ENCODE measurements at places on chromosomes 5 and 9. TPM values are rescaled to one million over a fixed set of nuclear protein-coding genes. Genes with fewer than 3 reads are reported as not detected.

DNA sequence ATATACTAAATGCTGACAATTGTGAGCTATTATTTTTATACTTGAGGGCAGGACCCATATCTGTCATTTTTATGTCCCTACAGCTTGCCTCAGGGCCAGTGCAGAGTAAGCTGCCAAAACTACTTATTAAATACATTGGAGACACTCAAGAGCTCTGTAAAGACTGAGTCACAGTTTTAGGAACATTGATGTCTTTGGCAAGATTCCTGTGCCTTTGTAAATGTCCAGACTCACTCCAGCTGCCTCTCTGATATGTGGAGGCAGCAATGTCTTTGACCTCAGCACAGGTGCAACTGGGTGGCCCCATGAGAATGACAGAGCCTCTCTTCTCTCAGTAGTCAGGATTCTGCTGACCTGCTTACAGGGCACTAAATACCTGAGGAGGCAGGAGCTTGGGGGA, 363.2 kb downstream of the OSTF1 start:
- no peak overlapping the region for H3K4me3 ChIP-seq
- peaks cover 8% of the 10 kb centered on the region for H3K4me1 ChIP-seq
- H3K27ac ChIP-seq: no peak overlapping the region
- DNase-seq: peak; percentile 64

DNA sequence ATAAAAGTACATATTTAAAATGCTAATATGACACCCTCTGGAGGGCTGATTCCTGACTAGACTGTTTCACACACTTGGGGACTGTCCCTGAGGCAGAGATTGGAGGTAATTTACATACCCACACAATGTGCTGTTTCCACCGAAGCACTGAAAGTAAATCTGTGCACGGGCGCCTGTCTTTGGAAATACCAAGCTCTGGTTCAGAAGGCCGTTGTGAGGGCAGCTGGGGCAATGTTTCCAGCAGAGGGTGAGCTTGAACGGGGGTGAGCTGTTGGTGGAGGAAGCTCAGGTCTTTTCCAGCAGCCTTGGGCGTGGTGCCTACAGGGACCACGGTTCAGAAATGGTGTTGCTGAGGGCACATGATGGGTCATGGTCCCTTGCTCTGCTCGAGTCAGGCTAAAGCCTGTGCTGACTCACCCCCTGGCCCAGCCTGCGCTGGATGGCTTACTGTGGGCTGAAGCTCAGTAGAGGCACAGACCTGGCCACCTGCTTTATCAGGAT, 25.8 kb upstream of the HMCN2 start:
- no peaks in the 10 kb centered on the region for H3K36me3 ChIP-seq
- H3K4me3 ChIP-seq: no peak overlapping the region
- DNase-seq: no peak
- peaks cover 22% of the 10 kb centered on the region for H3K4me1 ChIP-seq
- no peaks in the 10 kb centered on the region for H3K27me3 ChIP-seq

DNA sequence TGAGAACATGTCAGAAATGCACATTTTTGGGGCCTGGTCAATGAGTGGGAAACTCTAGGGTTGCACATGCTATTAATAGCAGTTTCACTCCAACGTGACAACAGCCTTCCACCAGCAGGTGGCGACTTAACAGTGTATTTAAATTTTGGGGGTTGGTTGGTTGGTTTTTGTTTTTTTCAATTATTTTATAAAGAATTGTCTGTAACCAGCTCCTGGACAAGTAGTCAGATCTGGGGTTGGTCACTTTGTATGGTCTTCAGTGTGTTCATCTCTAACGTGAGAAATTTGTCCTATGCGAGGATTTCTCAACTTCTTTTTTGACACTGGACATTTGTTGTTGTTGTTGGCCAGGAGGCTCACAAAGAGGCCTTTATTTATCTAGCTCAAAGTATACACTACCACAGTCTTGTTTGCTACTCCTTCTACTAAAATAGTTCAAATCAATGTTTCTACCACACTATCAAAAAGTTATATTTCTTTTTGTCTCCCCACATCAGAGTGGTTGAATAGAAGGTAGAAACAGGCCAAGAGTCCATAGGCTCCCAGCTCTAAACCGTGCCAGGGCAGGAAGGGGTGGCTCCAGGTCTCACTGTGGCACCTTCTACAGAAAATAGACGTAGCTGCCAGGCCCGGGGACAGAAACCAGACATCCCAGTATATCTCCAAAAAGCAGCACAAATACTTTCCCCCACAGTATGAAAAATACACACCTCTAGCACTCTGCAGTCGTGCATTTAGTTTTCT, 110.4 kb downstream of the TRPM6 start:
- H3K4me3 ChIP-seq: no peak overlapping the region
- DNase-seq: peak; percentile 68
- H3K27ac ChIP-seq: no peak overlapping the region
- H3K27me3 ChIP-seq: no peaks in the 10 kb centered on the region
- H3K4me1 ChIP-seq: no peaks in the 10 kb centered on the region
- H3K36me3 ChIP-seq: no peaks in the 10 kb centered on the region

GRCh38 chr5:114243281-114243971, 118.4 kb upstream of the KCNN2 start:
- no peaks in the 10 kb centered on the region for H3K4me1 ChIP-seq
- H3K27ac ChIP-seq: no peak overlapping the region
- no peak for DNase-seq
- no peaks in the 10 kb centered on the region for H3K27me3 ChIP-seq
- H3K4me3 ChIP-seq: no peak overlapping the region
- no peaks in the 10 kb centered on the region for H3K36me3 ChIP-seq

GRCh38 chr5:110945874-110946436, 125.6 kb upstream of the TSLP start:
- H3K36me3 ChIP-seq: no peaks in the 10 kb centered on the region
- H3K27me3 ChIP-seq: no peaks in the 10 kb centered on the region
- H3K4me1 ChIP-seq: no peaks in the 10 kb centered on the region

GRCh38 chr5:6631441-6631840, 1.4 kb downstream of the NSUN2 start:
- H3K27me3 ChIP-seq: no peaks in the 10 kb centered on the region
- H3K36me3 ChIP-seq: peaks cover 30% of the 10 kb centered on the region
- H3K4me3 ChIP-seq: no peak overlapping the region
- no peak overlapping the region for H3K27ac ChIP-seq
- peaks cover 14% of the 10 kb centered on the region for H3K4me1 ChIP-seq
- no peak for DNase-seq

DNA sequence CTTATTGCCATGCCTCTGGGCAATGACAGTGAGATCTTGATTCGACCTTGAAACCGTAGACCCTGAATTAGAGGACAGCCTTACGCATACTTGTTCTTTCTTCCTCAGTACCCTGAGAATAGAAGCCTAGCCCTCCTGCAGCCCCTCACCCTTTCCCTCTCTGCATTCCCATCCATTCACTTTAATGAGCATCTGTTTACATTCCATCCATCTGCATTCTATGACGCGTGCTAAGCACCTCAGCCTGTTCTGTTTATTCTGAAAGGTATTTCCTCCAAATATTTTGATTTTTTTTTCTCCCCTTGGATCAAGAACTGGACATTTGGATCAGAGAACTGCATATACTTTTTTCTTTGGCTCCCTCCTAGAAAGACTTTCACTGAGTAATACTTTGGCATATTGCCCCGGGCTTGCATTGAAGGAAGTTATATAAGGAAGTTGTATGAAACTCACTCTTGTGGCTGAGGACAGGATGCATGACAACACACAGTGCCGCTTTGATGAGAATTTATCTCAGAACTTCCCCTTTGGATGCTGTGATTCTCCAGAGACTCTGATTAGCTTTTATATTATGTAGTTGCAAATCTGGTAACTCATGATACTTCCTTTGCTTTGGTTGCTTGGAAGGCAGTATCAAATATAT, 15.7 kb downstream of the TMEM8B start:
- H3K27ac ChIP-seq: peak overlapping the region; percentile 89
- no peak overlapping the region for H3K4me3 ChIP-seq
- peaks cover 26% of the 10 kb centered on the region for H3K36me3 ChIP-seq
- peaks cover 36% of the 10 kb centered on the region for H3K27me3 ChIP-seq
- H3K4me1 ChIP-seq: peaks cover 42% of the 10 kb centered on the region

DNA sequence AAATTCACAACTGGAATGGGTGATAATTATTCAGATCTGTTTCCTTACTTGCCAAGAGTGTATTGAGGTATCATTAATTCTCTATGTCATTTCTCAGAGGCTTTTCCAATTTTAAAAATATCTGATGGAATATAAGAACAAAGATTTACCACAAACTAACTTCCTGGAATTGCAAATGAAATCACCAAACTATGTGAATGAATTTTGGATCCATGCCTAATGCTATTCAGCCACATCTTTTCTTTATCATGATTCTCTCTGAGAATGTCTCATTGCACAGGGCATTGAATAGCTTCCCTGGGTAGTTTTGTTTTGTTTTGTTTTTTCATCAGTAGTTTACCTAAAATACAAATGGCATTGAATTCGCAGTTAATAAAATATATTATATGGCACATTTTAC, 146.9 kb upstream of the FBN2 start:
- no peaks in the 10 kb centered on the region for H3K36me3 ChIP-seq
- H3K27me3 ChIP-seq: no peaks in the 10 kb centered on the region
- peak; percentile 14 for DNase-seq
- H3K27ac ChIP-seq: no peak overlapping the region

- no peaks in the 10 kb centered on the region for H3K4me1 ChIP-seq
- H3K4me3 ChIP-seq: no peak overlapping the region
- DNase-seq: no peak
Measured at GRCh38 chr5:135481387-135481786, 29.2 kb upstream of the TIFAB start.

DNA sequence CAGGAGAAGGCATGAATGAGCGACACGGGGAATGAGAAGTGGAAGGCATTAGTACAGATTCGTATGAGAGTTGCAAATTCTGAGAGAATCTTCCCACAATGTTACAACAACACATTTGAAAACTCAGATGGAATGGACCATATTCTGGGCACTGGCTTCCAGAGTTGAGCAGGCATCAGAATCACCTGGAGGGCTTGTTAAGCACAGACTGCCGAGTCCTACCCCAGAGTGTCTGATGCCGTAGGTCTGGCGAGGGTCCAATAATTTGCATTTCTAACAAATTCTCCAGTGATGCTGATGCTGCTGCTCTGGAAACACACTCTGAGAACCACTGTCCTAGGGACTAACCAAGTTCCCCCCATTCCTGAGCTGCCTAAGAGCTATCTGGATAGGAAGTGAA, 2.9 kb upstream of the TLX3 start:
- H3K36me3 ChIP-seq: no peaks in the 10 kb centered on the region
- H3K27ac ChIP-seq: no peak overlapping the region
- H3K4me3 ChIP-seq: no peak overlapping the region
- DNase-seq: no peak
- H3K4me1 ChIP-seq: peaks cover 20% of the 10 kb centered on the region

- H3K4me3 ChIP-seq: no peak overlapping the region
- no peaks in the 10 kb centered on the region for H3K27me3 ChIP-seq
- H3K27ac ChIP-seq: no peak overlapping the region
Measured at GRCh38 chr9:137478613-137478961, 19.5 kb upstream of the NSMF start.

DNA sequence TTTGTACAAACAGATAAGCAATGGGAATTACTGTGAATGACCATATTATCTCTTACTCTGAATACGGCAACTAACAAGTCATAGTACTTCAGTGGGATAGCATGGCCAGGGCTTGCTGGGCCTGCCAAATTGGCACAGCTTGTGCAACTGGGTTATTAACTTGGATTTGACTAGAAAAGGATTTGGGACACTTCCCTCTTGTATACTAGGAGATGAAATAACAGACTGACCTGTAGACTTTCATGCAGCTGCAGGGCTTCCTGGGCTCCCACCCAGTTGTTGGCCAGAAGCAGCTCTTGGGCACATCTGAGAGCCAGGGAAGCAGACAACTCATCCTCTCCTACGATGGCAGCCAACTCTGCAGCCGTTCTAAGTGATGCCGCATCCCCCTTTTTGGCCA, 39.8 kb downstream of the CNOT8 start:
- H3K4me3 ChIP-seq: no peak overlapping the region
- peak; percentile 69 for DNase-seq
- H3K36me3 ChIP-seq: peaks cover 61% of the 10 kb centered on the region
- H3K27me3 ChIP-seq: no peaks in the 10 kb centered on the region
- no peak overlapping the region for H3K27ac ChIP-seq

DNA sequence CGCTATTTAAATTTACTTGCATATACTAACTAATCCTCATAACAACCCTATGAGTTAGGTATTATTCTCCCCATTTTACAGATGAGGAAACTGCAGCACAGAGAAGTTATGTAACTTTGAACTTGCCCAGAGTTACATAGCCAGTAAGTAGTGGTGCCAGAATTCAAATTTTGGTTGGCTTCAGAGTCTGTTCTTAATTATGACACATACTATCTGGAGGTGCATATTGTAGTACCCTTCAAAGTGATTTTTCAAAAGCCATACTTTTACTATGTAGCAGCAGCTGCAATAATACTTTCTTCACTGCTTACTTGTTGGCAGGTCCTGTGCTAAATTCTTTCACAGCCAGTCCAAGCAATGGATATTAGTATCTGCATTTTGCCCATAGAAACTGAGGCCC, 16.4 kb downstream of the MAN2A1 start:
- H3K4me3 ChIP-seq: no peak overlapping the region
- DNase-seq: peak; percentile 63
- H3K27ac ChIP-seq: no peak overlapping the region
- H3K27me3 ChIP-seq: no peaks in the 10 kb centered on the region

WNT8A gene
- not detected for total RNA-seq

CDX1 gene
- total RNA-seq: 0.27 TPM

DNAH5 gene
- total RNA-seq: 1.7 TPM

FABP6 gene
- total RNA-seq: 0.09 TPM

CDH6 gene
- 8.0 TPM for total RNA-seq

GPX8 gene
- 78.1 TPM for total RNA-seq

FCHO2 gene
- 18.4 TPM for total RNA-seq
